NCI-H460 (cell line): ENCODE measurements at places on chromosomes 12 and 14.

DNA sequence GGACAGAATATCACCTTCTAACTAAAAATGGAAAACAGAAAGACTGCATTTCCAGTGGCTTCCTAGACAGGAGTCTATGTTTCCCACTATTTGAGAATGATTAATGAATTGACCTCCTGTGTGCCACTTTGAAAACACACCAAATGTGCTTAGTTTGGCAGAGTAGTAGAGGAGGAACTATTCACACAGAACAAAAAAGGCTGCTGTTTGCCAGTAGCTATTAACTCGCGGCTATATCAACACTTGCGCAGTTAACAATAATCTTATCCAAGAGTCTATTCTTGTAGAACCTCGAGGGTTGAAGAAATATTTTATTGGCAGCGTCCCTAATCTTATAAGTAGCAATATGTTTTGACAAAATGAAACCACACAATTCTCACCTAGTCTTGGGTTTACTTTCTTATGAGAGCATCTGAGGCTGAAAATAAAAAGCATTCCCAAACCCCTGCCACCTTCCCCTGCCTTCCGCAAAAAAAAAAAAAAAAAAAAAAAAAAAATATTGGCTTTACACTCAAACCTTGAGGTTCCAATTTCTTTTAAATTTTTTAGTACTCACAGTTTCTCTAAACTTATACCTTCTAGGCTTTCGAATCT lies 127.3 kb upstream of the FLRT2 start:
- DNase-seq: no peak

- DNase-seq: peak; percentile 23
These were observed at the start of gene ITGA7 for GRCh38 chr12:55707841-55708694. TSS of gene ITGA7 (minus strand) at chr12:55707904. CDS start at chr12:55707682, 222 bp downstream.

GRCh38 chr14:51727526-51727925 lies 75.8 kb downstream of the FRMD6 start:
- no peak for DNase-seq

DNA sequence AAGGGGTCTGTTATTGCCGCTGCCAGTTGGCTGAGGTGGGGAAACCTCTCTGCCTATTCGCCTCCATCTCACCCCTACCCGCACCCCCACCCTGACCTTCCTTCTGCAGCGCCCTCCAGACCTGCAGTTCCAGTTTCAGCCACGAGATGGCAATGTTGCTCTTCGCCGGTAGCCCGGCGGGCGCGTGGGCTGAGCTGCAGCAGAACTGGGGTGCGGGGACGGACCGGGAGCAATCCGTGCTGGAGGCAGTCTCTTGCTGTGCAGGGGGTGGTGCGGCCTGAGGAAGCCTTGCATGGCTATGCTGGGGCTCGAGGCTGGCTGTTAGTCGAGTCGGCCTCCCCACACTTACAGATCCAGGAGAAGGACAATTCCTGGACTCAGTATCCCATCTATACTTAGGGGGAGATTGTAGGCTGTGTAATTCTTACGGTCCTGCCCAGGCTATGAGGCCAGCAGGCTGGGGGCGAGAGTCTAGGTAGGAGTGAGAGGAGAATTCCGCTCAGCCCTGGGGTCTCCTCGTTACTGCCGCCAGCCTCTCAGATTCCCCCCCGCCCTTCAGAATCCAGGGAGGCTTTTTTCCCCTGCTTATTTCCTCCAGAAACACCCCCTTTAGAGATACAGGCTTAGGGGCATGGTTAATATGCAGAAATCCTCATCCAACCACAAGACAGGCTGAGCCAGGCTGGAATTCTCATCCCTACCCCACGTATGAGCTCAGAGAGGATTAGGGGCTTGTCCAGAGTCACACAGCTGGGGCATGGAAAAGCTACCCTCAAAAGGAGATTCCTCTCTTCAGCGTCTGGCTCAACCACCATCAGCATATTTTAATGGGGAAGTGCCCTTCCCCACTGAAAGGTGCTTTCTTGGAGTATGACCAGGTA lies 118.2 kb downstream of the AACS start:
- peak; percentile 66 for DNase-seq

- no peak for DNase-seq
These were observed 141.9 kb downstream of the ANO6 start for GRCh38 chr12:45357539-45358417.

DNA sequence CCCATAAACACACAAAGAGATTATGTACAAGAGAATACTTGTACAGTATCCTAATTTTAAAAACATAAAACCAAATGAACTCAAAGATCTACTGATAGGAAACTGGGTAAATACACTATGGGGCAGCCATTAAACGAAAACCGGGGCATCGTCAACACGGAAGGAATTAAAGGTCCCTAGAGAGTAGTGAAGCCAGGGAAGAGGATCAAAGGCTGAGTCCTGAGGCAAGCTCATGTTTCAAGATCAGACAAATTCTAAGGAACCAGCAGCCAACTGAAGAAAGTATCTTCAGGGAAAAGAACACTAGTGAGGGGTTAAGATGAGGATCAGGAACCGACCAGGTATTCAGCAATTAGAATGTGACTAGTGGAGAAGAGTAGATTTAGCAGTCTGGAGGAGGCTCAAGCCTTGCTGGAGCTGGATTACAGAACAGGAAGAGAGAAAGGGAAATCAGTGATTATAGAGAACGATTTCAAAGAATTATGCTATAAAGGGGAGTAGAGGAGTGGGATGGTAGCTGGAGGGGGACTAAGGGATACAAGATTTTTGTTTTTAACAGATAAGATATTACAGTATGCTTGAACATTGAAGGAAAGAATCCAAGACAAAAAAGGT lies 23.7 kb downstream of the SEL1L start:
- no peak for DNase-seq

GRCh38 chr12:84805474-84805858 lies 107.1 kb downstream of the SLC6A15 start:
- no peak for DNase-seq

- no peak for DNase-seq
These were observed 178.1 kb upstream of the ARHGAP5 start for GRCh38 chr14:31898838-31899528.

- no peak for DNase-seq
These were observed 51.9 kb downstream of the PRMT8 start for GRCh38 chr12:3542911-3543310.

DNA sequence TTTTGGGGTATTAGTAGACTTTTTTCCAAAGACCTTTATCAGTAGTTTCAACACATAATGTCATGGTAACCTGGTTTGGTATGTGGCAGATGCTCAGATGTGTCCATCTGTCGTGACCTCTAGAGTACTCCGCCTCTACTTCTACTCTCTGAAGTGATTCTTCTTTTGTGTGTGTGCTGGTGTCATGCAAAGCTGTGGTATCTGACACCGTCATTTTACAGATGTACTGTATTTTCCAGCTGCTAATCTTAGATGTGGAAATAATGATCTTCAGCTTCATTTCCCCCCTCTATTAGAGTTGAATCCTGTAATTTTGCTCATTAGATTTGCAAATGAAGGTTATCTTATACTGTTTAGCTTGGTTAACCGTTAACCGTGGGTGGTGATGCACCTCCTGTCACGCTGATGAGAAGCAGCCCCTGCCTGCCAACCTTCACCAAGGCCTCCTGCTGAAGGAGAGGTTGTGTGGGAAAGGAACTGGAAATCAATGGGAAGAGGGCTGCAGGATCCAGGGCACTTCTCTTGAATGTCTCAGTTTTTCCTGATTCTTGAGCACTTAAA lies 222.4 kb upstream of the AMIGO2 start:
- no peak for DNase-seq

GRCh38 chr14:103221781-103222358 lies 98.6 kb downstream of the TNFAIP2 start:
- no peak for DNase-seq

- no peak for DNase-seq
These were observed 95.8 kb downstream of the EPS8 start for GRCh38 chr12:15693228-15693911.

- DNase-seq: no peak
These were observed 93.0 kb downstream of the ALX1 start for GRCh38 chr12:85373045-85373444.

GRCh38 chr12:49089821-49090773 lies 4.5 kb downstream of the DHH start:
- DNase-seq: no peak

GRCh38 chr12:47943623-47944340 lies 19.6 kb upstream of the TMEM106C start:
- no peak for DNase-seq

DNA sequence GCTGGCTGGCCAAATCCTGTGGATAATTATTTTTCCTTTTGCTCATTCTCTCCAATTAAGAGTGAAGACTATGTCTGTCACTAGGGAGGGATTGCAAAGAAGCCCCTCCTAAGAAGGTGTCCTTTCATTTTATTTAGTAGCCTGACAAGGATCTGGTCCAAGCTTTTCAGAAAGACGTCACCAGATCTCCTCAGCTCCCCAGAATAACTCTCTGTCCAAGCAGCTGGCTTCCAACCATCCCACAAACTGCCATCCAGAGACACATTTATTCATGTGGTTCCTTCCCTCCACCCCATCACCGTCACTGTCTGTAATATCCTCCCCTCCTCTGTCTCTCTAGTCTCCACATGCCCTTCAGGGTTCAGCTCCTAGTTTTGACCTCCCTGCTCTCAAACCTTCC lies 69.9 kb downstream of the PPM1H start:
- no peak for DNase-seq

DNA sequence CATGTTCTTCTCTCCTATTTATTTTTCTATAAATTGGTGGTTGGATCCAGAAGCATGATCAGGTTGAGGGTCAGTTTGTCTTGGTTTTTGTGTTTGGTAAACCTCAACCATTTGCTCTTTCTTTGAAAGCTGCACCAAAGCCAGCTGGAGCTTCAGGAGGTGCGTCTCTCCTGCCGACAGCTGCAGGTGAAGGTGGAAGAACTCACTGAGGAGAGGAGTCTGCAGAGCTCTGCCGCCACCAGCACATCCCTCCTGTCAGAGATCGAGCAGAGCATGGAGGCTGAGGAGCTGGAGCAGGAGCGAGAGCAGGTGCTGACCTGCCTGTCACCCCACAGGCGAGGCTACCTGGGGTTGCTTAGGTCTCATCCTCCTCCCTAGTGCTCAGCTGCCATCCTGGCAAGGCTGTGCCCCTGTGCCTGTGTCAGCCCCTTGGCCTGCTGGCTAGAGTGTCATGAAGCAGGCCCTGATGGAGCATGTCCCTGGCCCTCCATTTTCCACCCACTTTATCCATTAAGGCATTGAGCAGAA lies 45.0 kb downstream of the RAB35 start:
- no peak for DNase-seq

DNA sequence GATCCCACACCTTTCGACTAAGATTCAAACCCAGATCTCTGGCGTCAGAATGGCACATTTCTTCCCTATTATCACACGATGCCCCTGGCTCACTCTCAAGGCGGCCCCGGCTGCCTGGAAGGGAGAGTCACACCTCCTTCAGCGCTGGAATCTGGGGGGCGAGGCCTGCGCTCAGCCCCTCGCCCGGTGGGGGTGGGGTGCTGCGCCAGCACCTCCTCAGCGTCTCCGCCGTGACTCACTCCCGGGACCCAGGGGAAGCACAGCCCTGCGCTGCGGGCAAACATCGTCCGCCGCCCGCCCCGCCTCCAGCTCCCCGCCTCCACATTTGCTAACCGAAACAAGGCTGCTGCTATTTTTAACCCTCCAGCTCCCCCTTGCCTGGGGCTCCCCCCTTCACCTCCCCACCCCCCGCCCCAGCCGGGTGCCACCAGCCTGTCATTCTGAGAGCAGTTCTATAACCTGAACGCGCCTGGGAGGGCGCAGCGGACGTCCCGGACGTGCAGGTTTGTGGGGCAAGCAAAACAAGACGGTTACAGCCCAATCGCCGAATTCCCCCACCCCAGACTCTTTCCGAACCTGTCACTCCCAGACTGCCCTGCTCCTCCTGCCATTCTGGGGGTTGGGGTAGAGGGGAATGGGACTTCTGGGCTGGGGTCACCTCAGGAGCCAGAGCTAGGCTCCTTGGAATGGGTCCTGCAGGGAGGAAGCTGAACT lies 6.7 kb downstream of the HDAC7 start:
- peak; percentile 45 for DNase-seq

GRCh38 chr14:22800346-22800745 lies 14.9 kb downstream of the SLC7A7 start:
- DNase-seq: no peak
